ENCODE measurements at places on chromosomes 5 and 9.

- no peak for DNase-seq
Observed at GRCh38 chr5:69374911-69375446, 5.4 kb downstream of the RAD17 start.

DNA sequence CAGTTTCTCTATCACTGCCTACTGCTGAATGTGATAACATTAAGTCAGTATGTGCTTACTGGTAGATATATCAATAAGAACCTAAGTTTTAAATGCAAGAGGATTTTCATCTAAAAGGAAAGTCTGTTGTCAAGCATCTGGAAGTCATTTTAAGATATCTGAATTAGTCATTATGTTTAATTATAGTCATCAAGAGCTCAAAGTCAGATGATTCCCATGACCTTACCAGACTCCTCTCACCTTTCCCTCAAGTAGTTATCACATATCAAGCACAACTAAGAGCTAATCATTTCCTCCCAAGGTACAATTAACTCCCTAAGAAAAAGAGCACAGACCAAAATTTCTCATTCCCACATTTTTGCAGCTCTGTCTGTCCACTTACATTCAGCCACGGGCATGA, 45.5 kb downstream of the PUM3 start:
- DNase-seq = no peak

GRCh38 chr5:14447958-14448911, 133.4 kb upstream of the OTULINL start:
- DNase-seq = no peak

DNA sequence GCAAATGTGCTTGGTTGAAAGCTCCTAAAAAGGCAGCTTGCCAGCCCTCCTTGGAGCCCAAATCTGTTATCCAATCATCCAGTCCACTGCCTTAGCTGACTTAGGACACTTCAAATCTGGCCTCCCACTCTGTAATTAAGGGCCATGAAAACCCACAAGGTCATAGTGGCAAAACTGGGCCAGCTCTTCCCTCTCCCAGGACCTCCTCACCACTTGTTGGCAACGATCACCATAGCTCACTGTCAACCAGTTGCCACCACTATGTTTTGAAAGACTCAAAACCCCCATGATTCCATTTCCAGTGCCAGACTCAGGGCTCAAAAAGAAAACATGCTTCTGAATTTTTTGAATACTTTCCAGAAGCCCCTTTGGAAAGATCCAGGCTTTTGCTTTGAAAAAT, 107.5 kb downstream of the NREP start:
- DNase-seq = no peak

GRCh38 chr5:132501961-132502931, 11.7 kb upstream of the IRF1 start:
- DNase-seq = no peak

DNA sequence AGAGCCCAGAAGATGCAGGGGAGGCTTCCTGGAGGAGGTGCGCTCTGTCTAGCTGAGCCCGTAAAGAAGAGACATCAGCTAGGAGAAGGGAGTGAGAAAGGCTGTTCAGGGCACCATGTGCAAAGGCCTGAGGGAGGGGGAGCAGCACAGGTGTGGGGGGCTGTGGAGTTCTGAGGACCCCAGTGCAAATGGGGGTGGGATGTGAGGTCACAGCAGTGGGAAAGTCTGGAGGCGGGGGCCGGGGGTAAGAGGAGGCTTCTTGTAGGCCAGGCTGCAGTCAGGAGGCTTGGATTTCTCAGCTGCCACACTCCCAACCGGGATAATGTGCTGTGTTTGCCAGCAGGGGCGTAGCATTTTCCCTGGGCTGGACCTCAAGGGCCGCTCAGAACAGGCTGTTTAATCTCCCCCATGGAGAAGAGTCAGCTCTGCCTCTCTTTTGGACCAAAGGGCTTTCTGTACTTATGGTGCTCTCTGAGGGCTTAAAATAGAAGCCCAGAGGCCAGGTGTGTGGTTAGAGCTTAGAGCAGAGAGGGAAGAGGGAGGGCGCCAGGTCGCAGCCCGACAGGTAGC, 5.7 kb downstream of the NEURL1B start:
- no peak for DNase-seq

GRCh38 chr5:75639535-75640311, 28.5 kb downstream of the ANKDD1B start:
- DNase-seq = no peak

DNA sequence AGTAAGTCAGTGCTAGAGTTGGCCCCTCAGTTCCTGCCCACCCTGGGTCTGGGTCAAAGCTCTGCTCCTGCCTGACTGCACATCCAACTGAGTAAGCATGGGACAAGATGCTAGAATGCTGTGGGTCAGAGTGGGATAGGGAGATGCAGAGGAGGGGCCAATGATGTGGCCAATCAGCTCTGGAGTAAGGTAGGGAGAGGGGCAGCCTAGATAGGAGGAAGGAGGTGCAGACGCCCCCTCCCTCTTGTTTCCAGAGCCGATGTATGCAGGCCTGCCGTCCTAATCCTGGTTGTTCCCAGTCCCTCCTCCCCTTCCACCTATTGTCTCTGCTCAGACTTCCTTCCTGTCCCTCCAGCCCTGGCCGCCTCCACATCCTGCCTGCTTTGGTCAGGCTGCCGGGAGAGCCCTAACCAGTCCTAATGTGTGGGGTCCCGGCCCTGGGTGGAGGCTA, 1.3 kb downstream of the ARAP3 start:
- no peak for DNase-seq

All from Panc1 (cell line).